ENCODE measurements at places on chromosomes 1 and 21. TPM values are rescaled to one million over a fixed set of nuclear protein-coding genes. Genes with fewer than 3 reads are reported as not detected.
A peak's percentile ranks its signal among the peaks of the same experiment; 100 is the strongest.

DNA sequence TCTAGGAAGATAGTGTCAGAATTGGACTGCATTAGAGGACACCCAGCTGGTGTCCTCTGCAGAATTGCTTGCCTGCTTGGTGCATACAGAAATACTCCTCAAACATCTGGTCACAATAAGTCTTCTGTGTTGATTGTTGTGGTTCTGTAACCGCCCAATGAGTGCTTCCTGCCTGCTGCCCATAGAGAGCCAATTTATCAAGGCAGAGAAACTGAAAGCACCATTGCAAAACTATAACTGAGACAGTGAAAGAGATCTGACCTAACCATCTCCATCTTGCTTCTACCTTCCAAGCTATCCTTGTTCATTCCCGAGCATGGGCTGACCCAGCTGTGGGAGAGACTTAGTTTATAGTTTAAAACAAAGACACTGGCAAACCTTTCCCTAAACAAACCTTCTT is 462.4 kb upstream of the RGS18 start:
- H3K36me3 ChIP-seq, result no peaks in the 10 kb centered on the region
- no peak for DNase-seq
- H3K27ac ChIP-seq, result no peak overlapping the region
- H3K4me1 ChIP-seq, result no peaks in the 10 kb centered on the region
- no peaks in the 10 kb centered on the region for H3K27me3 ChIP-seq

The KIF21B gene
- total RNA-seq, result 94.0 TPM

The GFI1 gene
- total RNA-seq, result 54.3 TPM

GRCh38 chr21:41612674-41613532 is 104.9 kb upstream of the TMPRSS2 start:
- peak; percentile 41 for DNase-seq
- no peaks in the 10 kb centered on the region for H3K4me1 ChIP-seq
- H3K27ac ChIP-seq, result no peak overlapping the region

The GNG5 gene
- total RNA-seq, result 101 TPM
